ENCODE measurements at places on chromosomes 2 and 18. TPM values are rescaled to one million over a fixed set of nuclear protein-coding genes. Genes with fewer than 3 reads are reported as not detected.

- DNase-seq: no peak
- H3K27me3 ChIP-seq: peaks cover 2% of the 10 kb centered on the region
- no peaks in the 10 kb centered on the region for H3K36me3 ChIP-seq
- H3K4me1 ChIP-seq: peaks cover 43% of the 10 kb centered on the region
- no peak overlapping the region for H3K4me3 ChIP-seq
Measured at GRCh38 chr2:85777441-85777861, 23.7 kb downstream of the ATOH8 start.

- H3K4me1 ChIP-seq: peaks cover 26% of the 10 kb centered on the region
- no peak overlapping the region for H3K27ac ChIP-seq
- no peak for DNase-seq
- H3K36me3 ChIP-seq: peaks cover 24% of the 10 kb centered on the region
- H3K27me3 ChIP-seq: no peaks in the 10 kb centered on the region
Measured at GRCh38 chr2:200399636-200400035, 93.1 kb downstream of the SPATS2L start.

DNA sequence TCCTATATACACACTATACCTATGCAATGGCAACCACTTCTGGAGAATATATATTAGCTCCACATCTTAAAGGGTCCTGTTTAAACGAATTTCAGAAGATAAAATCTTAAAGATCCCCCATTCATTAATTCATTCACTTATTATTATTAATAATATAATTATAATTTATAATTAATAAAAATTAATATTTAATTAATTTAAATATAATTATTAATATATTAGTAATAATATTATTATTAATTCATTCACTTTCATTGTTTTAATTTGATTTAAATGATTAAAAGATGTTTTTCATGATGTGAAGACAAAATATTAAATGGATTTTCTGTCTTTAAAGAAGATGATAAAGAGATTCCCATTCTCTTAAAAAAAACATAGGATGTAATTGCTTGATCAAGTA lies 21.1 kb downstream of the NFU1 start:
- no peaks in the 10 kb centered on the region for H3K27me3 ChIP-seq
- H3K27ac ChIP-seq: no peak overlapping the region
- no peaks in the 10 kb centered on the region for H3K4me1 ChIP-seq
- H3K4me3 ChIP-seq: no peak overlapping the region
- H3K36me3 ChIP-seq: peaks cover 17% of the 10 kb centered on the region
- no peak for DNase-seq

GRCh38 chr2:37865640-37866039 lies 59.4 kb upstream of the RMDN2 start:
- H3K27me3 ChIP-seq: peaks cover 38% of the 10 kb centered on the region
- DNase-seq: no peak
- H3K36me3 ChIP-seq: no peaks in the 10 kb centered on the region
- H3K4me3 ChIP-seq: no peak overlapping the region

- H3K36me3 ChIP-seq: peaks cover 18% of the 10 kb centered on the region
- no peak for DNase-seq
- peaks cover 24% of the 10 kb centered on the region for H3K4me1 ChIP-seq
- no peaks in the 10 kb centered on the region for H3K27me3 ChIP-seq
- H3K4me3 ChIP-seq: no peak overlapping the region
Measured at GRCh38 chr2:191304939-191305875, 60.0 kb downstream of the MYO1B start.

- H3K27me3 ChIP-seq: peaks cover 17% of the 10 kb centered on the region
- no peak overlapping the region for H3K27ac ChIP-seq
- no peak overlapping the region for H3K4me3 ChIP-seq
- DNase-seq: no peak
Measured at GRCh38 chr2:11017921-11018320, 106.2 kb downstream of the KCNF1 start.

GRCh38 chr18:58095655-58096054 lies 51.6 kb downstream of the NEDD4L start:
- peak overlapping the region; percentile 68 for H3K27ac ChIP-seq
- no peaks in the 10 kb centered on the region for H3K27me3 ChIP-seq
- DNase-seq: no peak
- H3K4me3 ChIP-seq: no peak overlapping the region

DNA sequence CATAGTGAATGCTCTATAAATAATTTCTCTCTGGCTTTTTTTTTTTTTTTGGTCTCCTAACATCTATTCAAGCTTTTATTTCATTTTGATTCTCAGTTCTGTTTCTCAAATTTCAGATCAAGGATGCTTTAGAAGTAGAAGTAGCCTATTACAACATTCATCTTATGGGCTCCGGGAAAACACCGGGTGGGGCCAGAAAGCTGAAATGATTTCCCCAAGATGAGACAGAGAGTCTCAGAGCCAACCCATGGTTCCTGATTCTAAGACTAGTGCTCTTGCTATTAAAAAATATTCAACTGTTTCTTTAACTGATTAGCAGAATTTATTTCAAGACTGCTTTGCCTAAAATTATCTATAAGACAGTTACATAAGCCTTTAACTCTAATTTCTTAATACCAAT lies 147.2 kb upstream of the CCDC68 start:
- peaks cover 3% of the 10 kb centered on the region for H3K4me1 ChIP-seq
- H3K27me3 ChIP-seq: peaks cover 8% of the 10 kb centered on the region
- no peak for DNase-seq
- no peaks in the 10 kb centered on the region for H3K36me3 ChIP-seq

DNA sequence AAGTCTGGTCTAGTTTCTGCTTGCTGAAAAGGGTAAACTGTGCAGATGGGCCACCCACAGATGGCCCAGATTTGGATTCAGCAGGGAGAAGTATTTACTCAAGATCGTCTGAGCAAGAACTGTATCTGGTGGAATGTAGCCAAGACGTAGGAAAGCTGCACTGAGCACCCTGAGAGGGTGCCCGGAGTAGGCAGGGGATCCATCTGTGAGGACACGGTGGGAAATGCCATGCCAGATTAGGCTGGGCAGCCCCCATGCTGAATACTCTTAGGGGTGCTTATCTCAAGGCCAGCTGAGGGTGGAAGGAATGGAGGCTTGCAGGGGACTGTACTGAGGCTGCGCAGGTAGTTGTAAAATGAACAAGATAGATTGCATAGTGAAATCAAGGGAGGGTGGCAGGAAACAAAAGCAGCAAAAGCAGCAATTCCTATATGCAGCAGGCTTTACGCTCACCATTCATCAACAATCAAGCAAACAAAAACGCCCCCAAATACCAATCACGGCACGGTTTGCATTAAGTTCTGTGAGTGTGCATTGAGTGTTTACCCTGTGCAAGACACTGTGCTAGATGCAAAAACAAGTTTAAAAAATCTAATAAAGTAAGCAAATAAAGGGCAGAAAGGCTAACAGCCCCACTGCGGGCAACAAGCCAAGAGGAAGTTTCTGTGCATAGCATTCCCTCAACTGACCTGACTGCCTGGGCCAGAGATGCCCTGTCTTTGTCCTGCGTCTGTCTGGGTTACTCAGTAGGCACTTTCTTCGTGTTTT lies 32.2 kb upstream of the LPIN2 start:
- H3K27me3 ChIP-seq: peaks cover 2% of the 10 kb centered on the region
- H3K4me1 ChIP-seq: peaks cover 41% of the 10 kb centered on the region
- no peaks in the 10 kb centered on the region for H3K36me3 ChIP-seq
- peak overlapping the region; percentile 80 for H3K27ac ChIP-seq
- H3K4me3 ChIP-seq: peak overlapping the region; percentile 64

DNA sequence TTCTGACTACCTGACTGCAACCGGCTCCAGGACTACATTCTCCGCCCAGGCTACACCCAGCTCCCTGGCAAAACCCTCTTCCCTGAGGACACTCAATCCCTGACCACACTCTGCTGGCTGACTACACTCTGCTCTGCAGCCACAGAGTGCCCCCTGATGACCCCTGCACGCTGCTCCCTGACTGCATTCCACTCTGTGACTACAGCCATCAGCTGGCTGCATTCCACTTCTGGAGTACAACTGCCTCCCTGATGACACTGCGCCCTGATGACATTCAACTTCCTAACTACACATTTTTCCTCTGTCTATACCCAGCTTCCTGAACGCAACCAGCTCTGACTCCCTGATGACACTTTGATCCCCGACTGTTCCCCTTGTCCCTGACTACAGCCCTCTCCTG lies 71.3 kb upstream of the NRXN1 start:
- H3K27ac ChIP-seq: peak overlapping the region; percentile 48
- DNase-seq: peak; percentile 66
- no peaks in the 10 kb centered on the region for H3K27me3 ChIP-seq
- no peak overlapping the region for H3K4me3 ChIP-seq
- peaks cover 8% of the 10 kb centered on the region for H3K4me1 ChIP-seq

- no peak overlapping the region for H3K4me3 ChIP-seq
- H3K27me3 ChIP-seq: peaks cover 6% of the 10 kb centered on the region
- peaks cover 5% of the 10 kb centered on the region for H3K4me1 ChIP-seq
- DNase-seq: no peak
Measured at GRCh38 chr18:74389171-74389927, 67.8 kb downstream of the DIPK1C start.

DNA sequence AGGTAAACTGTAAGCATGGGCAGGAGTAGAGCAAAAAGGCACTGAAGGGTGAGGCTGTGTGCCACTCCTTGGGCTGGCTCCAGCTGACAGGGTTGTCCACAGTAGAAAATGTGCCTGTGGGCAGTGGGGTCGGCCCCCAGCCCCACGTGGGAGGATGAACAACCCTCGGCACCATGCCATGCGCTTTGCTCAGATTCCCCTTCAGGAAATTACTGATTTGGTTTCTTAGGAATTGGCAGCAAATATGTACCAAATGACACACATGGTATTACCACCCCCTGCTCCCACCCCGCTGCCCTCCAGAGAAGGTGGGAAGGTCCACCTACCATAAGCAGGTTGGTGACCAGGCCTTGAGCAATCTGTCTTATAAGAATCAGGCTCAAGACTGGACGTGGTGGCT lies 13.6 kb downstream of the ADCY3 start:
- H3K36me3 ChIP-seq: peaks cover 33% of the 10 kb centered on the region
- DNase-seq: no peak
- H3K4me1 ChIP-seq: peaks cover 5% of the 10 kb centered on the region
- H3K27ac ChIP-seq: no peak overlapping the region
- H3K27me3 ChIP-seq: no peaks in the 10 kb centered on the region

DNA sequence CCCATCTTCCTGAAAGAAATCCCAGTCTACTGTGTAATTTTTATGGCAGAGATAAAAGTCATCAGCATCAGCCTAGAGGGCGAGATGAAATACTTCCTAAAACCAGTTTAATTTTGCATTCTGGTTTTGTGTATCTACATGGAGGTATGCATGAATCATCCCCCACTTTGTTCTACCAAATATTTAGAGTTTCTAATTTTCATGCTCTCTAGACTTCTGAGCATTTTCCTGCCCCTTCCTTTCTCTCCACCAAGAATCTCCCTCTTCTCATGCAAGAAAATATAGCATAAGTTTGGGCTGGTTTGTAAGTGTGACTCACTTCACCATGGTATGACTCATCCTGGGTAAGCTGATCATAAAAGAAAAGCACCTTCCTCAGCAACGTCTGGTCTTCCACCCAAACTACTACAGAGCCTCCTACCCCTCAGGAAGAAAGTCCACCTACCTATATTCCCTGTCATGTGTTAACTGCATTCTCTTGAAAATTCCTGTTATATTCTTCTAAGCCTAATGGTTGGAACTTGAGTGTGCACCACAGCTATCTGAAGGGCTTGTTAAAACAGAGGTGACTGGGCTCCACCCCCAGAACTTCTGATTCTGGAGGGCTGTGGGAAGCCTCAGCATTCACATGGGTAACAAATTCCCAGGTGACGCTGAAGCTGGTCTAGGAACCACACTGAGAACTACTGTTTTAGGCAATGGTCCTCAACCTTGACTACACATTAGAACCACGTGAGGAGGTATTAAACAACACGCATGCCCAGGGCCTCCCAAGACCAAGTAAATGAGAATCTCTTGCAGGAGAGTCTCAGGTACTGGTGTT lies 37.4 kb upstream of the RAPGEF4 start:
- H3K4me1 ChIP-seq: peaks cover 5% of the 10 kb centered on the region
- no peak for DNase-seq
- H3K36me3 ChIP-seq: no peaks in the 10 kb centered on the region
- peaks cover 8% of the 10 kb centered on the region for H3K27me3 ChIP-seq
- no peak overlapping the region for H3K4me3 ChIP-seq

GRCh38 chr2:11775384-11775783 lies 29.0 kb downstream of the LPIN1 start:
- H3K27me3 ChIP-seq: no peaks in the 10 kb centered on the region
- H3K36me3 ChIP-seq: peaks cover 35% of the 10 kb centered on the region
- H3K27ac ChIP-seq: no peak overlapping the region
- DNase-seq: no peak

GRCh38 chr2:118838741-118839455 lies 8.6 kb downstream of the EN1 start:
- H3K36me3 ChIP-seq: peaks cover 6% of the 10 kb centered on the region

DNA sequence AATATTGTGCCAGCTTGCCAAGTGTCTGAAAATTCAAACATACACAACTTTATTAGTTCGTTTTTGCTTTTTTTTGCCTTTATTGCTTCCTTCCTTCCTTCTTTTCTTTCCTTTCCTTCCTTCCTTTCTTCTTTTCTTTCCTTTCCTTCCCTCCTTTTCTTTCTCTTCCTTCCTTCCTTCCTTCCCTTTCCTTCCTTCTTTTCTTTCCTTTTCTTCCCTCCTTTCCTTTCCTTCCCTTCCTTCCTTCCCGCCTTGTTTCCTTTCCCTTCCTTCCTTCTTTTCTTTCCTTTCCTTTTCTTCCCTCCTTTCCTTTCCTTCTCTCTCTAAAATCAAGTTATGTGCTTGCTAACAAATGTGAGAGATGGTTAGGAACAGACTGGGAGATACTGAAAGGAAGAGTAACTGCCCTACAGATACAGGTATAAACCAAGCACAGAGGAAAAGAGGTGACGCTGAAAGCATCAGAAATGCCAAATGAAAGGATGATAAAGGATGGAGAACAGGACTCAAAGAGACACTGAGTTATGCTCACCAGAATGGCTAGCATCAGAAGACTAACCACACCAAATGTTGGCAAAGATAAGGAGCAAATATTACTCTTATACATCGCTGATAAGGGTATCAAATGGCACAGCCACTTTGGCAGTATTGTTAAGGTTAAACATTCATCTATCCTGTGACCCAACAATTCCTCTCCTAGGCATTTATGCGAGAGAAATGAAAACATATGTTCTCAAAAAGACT lies 151.6 kb downstream of the MREG start:
- no peaks in the 10 kb centered on the region for H3K27me3 ChIP-seq
- no peak overlapping the region for H3K4me3 ChIP-seq
- H3K4me1 ChIP-seq: peaks cover 11% of the 10 kb centered on the region
- H3K36me3 ChIP-seq: no peaks in the 10 kb centered on the region

GRCh38 chr2:23409248-23409647 lies 24.3 kb downstream of the KLHL29 start:
- no peak overlapping the region for H3K4me3 ChIP-seq
- H3K36me3 ChIP-seq: peaks cover 12% of the 10 kb centered on the region
- H3K27ac ChIP-seq: no peak overlapping the region
- peaks cover 26% of the 10 kb centered on the region for H3K4me1 ChIP-seq

The CYP27C1 gene
- 0.62 TPM for total RNA-seq

The LYG2 gene
- total RNA-seq: not detected

The RUFY4 gene
- not detected for total RNA-seq

The CHRND gene
- 0.60 TPM for total RNA-seq

The NYAP2 gene
- 1.00 TPM for total RNA-seq

The PID1 gene
- total RNA-seq: 0.79 TPM

The OR6B2 gene
- not detected for total RNA-seq

The METTL21A gene
- total RNA-seq: 26.4 TPM

The DAPL1 gene
- 0.76 TPM for total RNA-seq

Data from type B pancreatic cell (in vitro differentiated cells).